Stimulated activated CD4-positive, alpha-beta T cell treated with anti-CD3 and anti-CD28 coated beads, Interleukin-15, amount 100 ng/mL, for 1 hour (primary cell): ENCODE measurements at places on chromosomes 7 and 10.

- no peak for DNase-seq
Observed at GRCh38 chr10:120873741-120874140, 22.6 kb downstream of the WDR11 start.

GRCh38 chr7:158128572-158128971, 459.1 kb downstream of the PTPRN2 start:
- DNase-seq: no peak

- DNase-seq: no peak
Observed at GRCh38 chr7:80230327-80230726, 95.7 kb downstream of the GNAI1 start.

GRCh38 chr10:106175760-106176377, 988.6 kb downstream of the SORCS1 start:
- no peak for DNase-seq

DNA sequence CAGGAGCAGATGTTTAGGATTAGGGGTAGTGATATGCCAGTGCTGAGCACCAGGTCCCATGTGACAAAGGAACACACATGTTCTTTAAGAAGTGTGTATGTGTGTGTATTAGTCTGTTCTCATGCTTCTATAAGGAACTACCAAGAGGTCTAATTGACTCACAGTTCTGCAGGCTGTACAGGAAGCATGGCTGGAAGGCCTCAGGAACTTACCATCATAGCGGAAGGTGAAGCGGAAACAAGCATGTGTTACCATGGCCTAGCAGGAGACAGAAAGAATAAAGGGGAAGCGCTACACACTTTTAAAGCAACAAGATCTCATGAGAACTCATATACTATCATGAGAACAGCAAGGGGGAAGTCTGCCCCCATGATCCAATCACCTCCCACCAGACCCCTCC, 22.8 kb upstream of the PDZD8 start:
- DNase-seq: no peak

DNA sequence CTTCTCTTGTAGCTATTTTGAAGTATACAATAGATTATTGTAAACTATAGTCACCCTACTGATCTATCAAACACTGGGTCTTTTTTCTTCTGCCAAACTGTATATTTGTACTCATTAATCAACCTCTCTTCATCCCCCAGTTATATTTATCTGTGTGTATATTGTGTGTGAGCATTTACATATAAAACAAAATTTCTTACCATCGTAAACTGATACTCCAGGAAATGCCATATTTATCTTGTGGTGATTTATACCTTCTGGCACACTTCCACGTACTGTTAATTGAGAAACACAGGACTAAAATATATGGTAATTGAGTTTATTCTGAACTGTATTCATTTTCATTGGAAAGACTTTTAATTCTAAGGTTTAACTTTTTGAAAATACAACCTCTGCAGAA, 18.9 kb downstream of the ANLN start:
- no peak for DNase-seq

DNA sequence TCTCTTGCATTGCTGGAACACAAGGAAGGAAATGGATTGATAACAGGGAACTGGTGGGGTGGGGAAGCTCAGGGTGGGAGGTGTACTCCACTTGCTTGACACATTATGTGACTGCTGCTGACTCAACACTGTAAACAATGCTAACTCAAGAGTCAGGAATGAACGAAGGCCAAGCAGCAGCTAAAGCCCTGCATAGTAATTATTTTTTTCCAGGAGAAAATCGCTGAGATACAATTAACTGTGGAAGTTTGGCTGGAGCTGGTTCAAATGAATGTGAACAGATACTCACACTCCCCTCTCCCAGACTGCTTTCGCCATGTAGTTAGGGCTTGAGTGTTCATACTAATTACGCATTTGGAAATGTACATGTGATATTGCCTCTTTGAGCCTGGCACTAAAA, 170.9 kb upstream of the AOAH start:
- no peak for DNase-seq

DNA sequence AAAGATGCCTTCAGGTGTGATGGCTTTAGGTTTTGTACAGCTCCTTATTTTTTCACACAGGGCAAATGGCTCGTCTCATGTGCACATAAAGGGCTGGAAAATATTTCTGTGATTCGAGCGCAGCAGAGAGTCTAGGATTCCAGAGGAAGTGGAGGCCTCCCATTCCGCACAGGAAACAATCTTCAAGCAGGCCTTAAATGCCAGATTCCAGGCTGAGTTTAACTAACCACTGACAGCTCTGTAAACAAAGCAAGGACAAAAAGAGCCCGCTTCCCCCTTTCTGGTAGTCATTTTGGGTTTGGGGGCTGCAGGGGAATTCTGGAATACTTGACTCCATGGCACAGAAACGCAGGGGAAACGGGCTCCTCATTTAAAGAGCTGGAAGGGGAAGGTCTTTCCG, 87.2 kb downstream of the CALD1 start:
- DNase-seq: no peak
